ENCODE measurements at places on chromosomes 2 and 18. TPM values are rescaled to one million over a fixed set of nuclear protein-coding genes. Genes with fewer than 3 reads are reported as not detected.

RUFY4 gene
- not detected for total RNA-seq

DNA sequence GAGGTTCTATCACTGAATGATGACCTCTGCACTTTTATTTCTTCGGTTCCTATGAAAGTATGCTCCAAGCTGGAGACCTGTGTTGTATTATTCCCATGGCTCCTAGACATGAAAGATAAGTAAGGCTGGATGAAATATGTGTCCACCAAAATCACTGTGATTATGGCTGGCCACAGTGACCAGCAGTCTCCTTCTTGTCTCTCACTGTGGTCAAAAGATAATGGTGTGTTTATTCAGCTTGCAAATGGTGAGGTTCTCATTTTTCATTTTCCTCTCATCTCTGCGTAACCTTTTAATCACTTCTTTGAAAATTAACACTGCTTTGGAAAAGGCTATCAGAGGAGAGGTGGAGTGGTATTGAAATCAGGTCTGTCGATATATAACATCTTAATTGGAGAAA, 107.8 kb upstream of the DAPL1 start:
- no peak for DNase-seq

PEX13 gene
- 37.8 TPM for total RNA-seq

GRCh38 chr2:23566241-23567142, 181.5 kb downstream of the KLHL29 start:
- no peak for DNase-seq

DNA sequence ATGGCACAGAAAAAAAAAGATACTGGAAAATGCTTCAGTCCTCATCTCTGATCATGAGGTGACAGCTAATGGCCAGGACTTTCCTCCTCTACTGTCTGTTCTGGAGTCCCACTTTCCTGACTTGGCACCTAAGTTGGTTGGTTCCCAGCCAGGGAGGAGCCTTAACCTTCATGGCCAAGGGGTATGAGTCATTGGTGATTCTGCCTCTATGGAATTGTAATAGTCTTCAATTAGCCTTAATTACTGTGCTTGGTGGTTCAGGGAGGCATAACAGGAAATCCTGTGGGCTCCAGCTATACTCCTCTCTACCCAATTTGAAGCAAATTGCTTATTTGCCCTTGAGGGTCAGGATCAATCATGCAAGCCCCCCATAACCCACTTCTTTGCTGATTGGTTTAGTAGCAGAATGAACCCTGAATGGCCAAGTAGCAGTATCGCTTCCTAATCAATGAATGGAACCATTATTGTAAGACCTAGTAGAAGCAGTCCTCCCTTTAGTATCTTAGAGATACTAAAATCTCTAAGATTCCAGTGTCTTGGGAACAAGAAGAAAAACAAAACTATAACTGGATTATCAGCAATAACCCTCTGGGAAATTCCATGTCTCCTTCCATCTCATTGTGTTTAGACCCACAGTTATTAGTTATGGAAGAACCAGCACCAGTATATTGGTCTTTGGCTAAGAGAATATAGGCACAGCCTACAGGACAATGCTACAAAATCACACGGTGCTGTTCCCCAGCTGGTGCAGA, 109.0 kb downstream of the COL6A3 start:
- peak; percentile 66 for DNase-seq

DNA sequence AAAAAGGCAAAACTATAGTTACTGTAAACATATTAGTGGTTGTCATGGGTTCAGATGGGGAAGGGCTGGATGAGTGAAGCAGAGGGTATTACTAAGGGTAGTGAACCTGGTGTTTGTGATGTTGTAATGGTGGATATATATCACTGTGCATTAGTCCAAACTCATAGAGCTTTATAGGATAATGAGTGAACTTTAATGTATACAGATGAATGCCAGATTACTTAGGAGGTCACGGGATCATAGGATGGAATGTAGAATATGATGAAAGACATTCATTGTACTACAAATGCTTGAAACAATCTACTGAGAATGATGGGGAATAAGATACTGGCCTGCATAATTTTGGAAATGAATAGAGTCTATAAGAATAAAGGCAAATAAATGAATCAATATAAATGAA, 226.7 kb upstream of the ZNF804A start:
- no peak for DNase-seq

GRCh38 chr18:2589345-2590068, 18.1 kb downstream of the NDC80 start:
- DNase-seq: no peak

- DNase-seq: no peak
Observed at GRCh38 chr18:78971511-78972245, 7.9 kb upstream of the SALL3 start.

GRCh38 chr2:20333738-20334137, 16.9 kb downstream of the PUM2 start:
- no peak for DNase-seq

- no peak for DNase-seq
Observed at GRCh38 chr2:217667512-217667911, 335.3 kb downstream of the TNS1 start.

- no peak for DNase-seq
Observed at GRCh38 chr18:32298171-32298667, 108.4 kb downstream of the MEP1B start.

ACTG2 gene
- not detected for total RNA-seq

SLC40A1 gene
- total RNA-seq: 7.9 TPM

GRCh38 chr2:174777347-174778084, 13.2 kb upstream of the CHRNA1 start:
- no peak for DNase-seq

Measured in Caki2 (cell line).